ENCODE measurements at places on chromosomes 4 and X.

GRCh38 chrX:11670316-11670715, 4.6 kb upstream of the ARHGAP6 start:
- no peak for DNase-seq

- DNase-seq, result no peak
Measured at GRCh38 chrX:43218198-43218597, 437.9 kb upstream of the MAOA start.

DNA sequence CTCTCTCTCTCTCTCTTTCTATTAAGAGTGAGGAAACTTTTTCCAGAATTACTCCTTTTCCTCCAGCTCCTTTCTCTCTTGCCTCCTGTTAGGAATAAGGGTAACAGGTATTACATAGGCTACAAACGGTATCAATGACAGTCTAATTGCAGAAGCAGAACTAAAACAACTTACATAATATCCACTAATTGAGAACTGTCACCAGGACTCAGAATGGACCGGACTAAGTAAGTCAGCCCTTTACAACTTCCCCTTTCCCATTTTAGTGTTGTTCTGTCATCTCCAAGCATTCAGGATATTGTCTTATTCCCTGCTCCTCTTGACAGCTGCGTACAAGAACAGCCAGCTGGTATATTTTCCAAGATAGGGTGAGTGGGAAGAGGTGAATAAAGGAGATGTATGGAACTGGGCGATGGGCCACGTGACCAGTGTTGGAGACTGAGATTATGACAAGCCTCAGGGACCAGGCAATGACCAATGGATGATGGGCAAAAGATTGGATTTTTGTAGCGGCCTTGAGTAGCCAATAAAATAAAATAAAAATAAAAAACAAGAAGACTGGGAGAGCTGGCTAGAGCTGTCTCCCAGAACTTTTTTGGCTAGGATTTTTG, 2.3 kb upstream of the FNIP2 start:
- no peak for DNase-seq

GRCh38 chr4:149486861-149487260, 328.8 kb downstream of the IQCM start:
- no peak for DNase-seq

DNA sequence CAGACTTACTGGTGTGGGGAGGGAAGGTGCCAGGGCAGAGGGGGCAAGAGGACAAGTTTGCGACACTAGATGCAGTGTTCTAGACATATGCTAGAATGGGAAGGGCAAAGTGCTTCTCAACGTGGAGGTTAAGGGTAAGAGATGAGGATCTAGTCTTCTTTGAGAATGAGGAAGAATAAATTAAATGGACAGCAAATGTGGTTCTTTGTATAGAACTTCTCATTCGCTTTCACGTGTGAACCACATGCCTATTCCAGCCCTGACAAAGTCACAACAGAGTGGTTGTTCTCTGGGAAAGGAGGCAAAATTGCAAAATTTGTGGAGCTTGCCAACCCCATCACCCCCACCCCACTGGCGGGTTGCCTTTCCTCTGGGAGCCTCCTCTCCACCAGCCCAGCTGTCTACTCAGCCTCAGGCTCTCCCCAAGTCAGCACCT, 1.5 kb upstream of the ANXA5 start:
- no peak for DNase-seq

- DNase-seq, result no peak
Measured at GRCh38 chr4:79964400-79965211, 108.4 kb downstream of the ANTXR2 start.

DNA sequence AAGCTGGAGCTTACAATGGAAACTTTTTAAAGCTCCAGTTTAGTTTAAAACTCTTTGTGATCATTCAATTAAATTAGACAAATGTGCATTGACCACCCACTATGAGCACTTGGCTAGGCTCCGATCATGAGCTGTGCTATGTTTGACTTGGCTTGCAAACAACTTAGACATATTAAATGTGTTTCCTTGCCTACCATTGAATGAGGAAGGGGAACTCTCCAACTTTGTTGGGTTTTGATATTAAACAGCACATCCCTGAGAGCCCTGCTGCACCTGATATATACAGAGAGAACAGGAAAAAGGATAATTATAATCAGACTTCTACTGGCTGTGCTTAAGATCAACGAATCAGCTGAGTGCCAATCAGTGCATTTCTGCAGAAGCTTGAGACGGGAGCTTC, 71.4 kb upstream of the ADGRL3 start:
- DNase-seq, result no peak

DNA sequence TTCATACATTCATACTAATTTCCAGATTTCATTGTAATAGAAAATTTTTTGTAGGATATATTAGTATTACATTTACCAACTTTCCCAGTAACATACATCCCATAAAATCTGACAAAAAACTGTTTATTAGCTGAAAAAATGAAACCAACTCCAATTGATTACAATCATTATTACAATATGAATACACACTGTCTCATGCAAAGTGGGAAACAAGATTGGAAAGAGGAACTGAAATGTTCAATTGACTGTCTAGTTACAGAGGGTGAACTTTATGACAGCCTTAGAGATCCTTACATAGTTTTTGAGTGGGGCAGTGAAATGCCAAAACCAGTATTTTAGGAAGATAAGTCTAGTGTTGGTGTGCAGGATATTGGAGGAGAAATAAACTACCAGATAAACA, 2.3 kb upstream of the AMBN start:
- DNase-seq, result no peak

- DNase-seq, result no peak
Measured at GRCh38 chr4:20645236-20645635, 55.0 kb upstream of the PACRGL start.

GRCh38 chr4:147633113-147633512, 15.9 kb downstream of the TMEM184C start:
- no peak for DNase-seq

- DNase-seq, result no peak
Measured at GRCh38 chr4:48620093-48620492, 130.0 kb downstream of the ZAR1 start.

DNA sequence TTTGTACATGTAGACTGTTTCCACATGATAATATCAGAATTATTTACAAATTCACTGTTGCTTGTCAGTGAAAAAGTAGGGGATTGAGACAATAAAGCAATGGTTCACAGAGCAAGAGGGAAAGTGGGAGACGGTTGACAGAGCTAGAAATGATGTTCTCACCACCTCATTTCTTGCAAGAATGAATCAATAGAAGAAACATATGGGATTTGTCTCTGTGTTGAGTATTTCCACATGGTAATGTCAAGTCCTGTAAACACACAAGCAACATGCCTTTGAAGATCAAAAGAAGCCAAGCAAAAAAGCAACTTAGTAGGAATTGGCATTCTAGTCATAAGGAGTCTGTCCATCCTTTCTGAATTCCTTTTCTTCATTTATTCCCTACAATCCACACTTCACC, 1806.6 kb upstream of the AGA start:
- no peak for DNase-seq

DNA sequence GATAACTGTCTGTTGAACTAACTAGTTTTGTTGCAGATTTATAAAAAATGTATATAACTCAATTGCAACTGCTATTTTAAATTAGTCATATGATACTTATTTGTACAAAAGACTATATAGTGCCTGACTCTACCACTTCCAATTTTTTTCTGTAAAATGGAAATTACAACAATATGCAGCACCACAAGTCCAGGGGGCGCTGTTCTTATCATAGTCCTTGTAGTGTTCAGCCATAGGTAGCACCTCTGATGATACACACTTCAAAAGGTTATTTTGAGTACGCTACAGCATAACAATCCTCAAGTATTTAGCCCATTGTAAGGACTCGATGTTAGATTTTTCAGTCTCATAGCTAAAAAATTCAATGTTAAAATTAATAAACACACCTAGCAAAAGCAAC, 174.9 kb downstream of the CORIN start:
- no peak for DNase-seq

GRCh38 chrX:23376581-23376980, 41.9 kb downstream of the PTCHD1 start:
- DNase-seq, result no peak

GRCh38 chr4:84279678-84280077, 219.4 kb downstream of the NKX6-1 start:
- DNase-seq, result no peak
